ENCODE measurements at places on chromosomes 16 and 17. TPM values are rescaled to one million over a fixed set of nuclear protein-coding genes. Genes with fewer than 3 reads are reported as not detected.

ACAP1 gene
- total RNA-seq, result 0.89 TPM

TSNAXIP1 gene
- 0.34 TPM for total RNA-seq

PLD6 gene
- 3.2 TPM for total RNA-seq

TTYH2 gene
- total RNA-seq, result 19.2 TPM

PLEKHH3 gene
- 28.7 TPM for total RNA-seq

IFI35 gene
- 23.9 TPM for total RNA-seq

EVPL gene
- total RNA-seq, result 27.1 TPM

ORC6 gene
- 1.8 TPM for total RNA-seq

SRCIN1 gene
- total RNA-seq, result 0.89 TPM

GRCh38 chr16:85094812-85095211 is 17.5 kb downstream of the CIBAR2 start:
- H3K4me1 ChIP-seq, result peaks cover 14% of the 10 kb centered on the region
- H3K36me3 ChIP-seq, result no peaks in the 10 kb centered on the region
- H3K27ac ChIP-seq, result no peak overlapping the region
- H3K27me3 ChIP-seq, result no peaks in the 10 kb centered on the region
- no peak for DNase-seq
- no peak overlapping the region for H3K4me3 ChIP-seq

GRCh38 chr16:83830769-83831455 is 23.1 kb downstream of the HSBP1 start:
- no peak overlapping the region for H3K4me3 ChIP-seq
- no peaks in the 10 kb centered on the region for H3K27me3 ChIP-seq
- DNase-seq, result no peak
- H3K27ac ChIP-seq, result no peak overlapping the region

GRCh38 chr16:4390266-4391260 is 18.9 kb downstream of the VASN start:
- H3K27ac ChIP-seq, result no peak overlapping the region
- no peaks in the 10 kb centered on the region for H3K27me3 ChIP-seq
- no peak overlapping the region for H3K4me3 ChIP-seq
- peaks cover 31% of the 10 kb centered on the region for H3K4me1 ChIP-seq
- H3K36me3 ChIP-seq, result no peaks in the 10 kb centered on the region

- no peak overlapping the region for H3K27ac ChIP-seq
- DNase-seq, result no peak
- H3K27me3 ChIP-seq, result no peaks in the 10 kb centered on the region
- no peaks in the 10 kb centered on the region for H3K36me3 ChIP-seq
Measured at GRCh38 chr16:11624636-11625607, 38.2 kb upstream of the LITAF start.

DNA sequence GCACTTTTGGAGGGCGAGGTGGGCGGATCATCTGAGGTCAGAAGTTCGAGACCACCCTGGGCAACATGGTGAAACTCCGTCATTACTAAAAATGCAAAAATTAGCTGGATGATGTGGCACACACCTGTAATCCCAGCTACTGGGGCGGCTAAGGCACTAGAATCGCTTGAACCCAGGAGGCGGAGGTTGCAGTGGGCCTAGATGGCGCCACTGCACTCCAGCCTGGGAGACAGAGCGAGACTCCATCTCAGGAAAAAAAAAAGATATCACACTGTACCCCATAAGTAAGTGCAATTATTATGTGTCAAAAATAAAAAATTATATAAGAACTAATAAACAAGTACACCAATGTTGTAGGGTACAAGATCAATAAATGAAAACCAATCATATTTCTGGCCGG is 200.0 kb downstream of the CDRT15L2 start:
- H3K27ac ChIP-seq, result no peak overlapping the region
- H3K4me1 ChIP-seq, result peaks cover 5% of the 10 kb centered on the region
- H3K4me3 ChIP-seq, result no peak overlapping the region
- no peaks in the 10 kb centered on the region for H3K27me3 ChIP-seq

DNA sequence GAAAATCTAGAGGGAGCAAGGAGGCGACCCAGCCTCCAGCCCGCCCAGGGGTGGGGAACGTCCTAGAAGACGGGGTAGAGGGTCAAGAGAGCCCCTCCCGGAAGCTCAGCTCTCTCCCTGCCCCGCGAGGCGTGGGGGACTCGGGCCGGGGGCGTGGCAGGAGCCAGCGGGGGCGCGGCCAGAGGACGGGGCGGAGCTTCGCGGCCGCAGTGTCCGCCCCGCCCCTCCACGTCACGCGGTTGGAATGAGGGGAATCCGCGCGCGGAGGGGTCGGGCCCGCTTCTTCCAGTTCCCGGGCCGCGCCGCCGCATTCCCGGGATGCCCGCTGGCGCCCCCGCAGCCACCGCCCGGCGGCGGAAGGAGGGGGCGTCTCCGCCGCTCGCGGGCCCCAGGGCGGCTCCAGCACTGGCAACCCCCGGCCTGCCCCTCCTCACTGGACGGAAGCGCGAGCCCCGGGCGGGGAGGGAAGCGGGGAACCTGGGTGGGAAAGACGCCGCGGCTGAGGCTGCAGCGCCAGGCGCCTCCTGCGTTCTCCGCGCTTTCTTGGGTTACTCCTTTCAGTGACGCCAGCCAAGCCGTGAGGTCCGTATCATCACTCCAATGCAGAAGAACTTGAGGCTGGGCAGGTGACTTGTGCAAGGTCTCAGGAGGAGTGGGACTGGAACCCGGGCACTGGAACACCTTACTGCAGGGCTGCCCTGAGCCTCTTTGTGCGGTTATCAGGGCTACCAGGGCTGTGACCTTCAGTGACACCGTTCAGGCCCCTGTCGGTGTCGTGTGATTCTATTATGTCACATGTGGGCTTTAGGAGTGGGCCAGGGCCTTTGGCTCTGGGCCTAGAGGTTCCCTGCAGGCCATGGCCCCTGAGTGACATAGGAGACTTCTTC is 4.3 kb downstream of the MYO1C start:
- H3K27me3 ChIP-seq, result no peaks in the 10 kb centered on the region
- peaks cover 46% of the 10 kb centered on the region for H3K4me1 ChIP-seq
- peaks cover 3% of the 10 kb centered on the region for H3K36me3 ChIP-seq
- peak; percentile 87 for DNase-seq
- H3K4me3 ChIP-seq, result peak overlapping the region; percentile 33

DNA sequence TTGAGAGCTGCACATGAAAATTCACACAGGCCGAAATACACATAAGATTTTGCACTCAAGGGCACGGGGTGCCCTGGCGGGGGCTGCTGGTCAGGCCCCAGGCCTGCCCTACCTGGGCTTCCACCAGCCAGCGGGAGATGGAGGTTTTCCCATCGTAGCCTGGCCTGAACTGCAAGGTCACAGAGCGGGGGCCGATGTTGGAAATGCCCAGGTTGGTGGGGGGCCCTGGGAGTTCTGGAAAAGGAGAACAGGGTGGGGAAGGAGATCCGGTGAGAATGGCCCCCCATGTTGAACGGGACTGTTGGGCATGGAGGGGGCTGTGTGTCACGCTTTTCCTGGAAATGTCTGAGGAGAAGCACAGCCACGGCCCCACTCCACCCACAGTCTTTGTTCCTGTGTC is 87.3 kb upstream of the CDC42EP4 start:
- no peak overlapping the region for H3K4me3 ChIP-seq
- no peak overlapping the region for H3K27ac ChIP-seq
- no peaks in the 10 kb centered on the region for H3K4me1 ChIP-seq
- DNase-seq, result no peak
- H3K36me3 ChIP-seq, result no peaks in the 10 kb centered on the region
- H3K27me3 ChIP-seq, result no peaks in the 10 kb centered on the region

DNA sequence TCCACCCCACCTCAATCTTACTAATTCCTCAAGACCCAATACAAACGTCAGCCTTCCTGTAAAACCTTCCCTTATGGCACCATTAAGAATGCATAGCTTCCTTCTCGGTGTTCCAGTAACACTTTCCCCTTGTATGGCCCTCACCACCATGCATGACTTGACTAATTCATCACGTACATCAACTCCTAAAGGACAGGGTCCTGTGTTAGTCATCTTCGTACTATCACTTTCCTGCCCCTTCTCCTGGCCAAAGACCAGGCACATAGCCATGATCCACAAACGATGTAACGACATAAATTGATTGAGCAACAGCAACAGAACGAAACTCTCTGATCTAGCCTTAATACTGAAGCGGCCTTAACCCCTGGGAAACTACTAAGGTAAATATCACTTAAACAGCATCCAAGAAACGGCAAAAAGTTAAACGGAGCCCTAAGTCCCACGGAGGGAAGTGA is 612 bp downstream of the PSMD12 start:
- no peak for DNase-seq
- peak overlapping the region; percentile 85 for H3K27ac ChIP-seq
- H3K4me3 ChIP-seq, result peak overlapping the region; percentile 77
- no peaks in the 10 kb centered on the region for H3K27me3 ChIP-seq

GRCh38 chr16:67212766-67213165 is 13.8 kb downstream of the ELMO3 start:
- H3K27me3 ChIP-seq, result no peaks in the 10 kb centered on the region
- no peak for DNase-seq
- H3K36me3 ChIP-seq, result no peaks in the 10 kb centered on the region
- H3K4me3 ChIP-seq, result no peak overlapping the region
- no peaks in the 10 kb centered on the region for H3K4me1 ChIP-seq

DNA sequence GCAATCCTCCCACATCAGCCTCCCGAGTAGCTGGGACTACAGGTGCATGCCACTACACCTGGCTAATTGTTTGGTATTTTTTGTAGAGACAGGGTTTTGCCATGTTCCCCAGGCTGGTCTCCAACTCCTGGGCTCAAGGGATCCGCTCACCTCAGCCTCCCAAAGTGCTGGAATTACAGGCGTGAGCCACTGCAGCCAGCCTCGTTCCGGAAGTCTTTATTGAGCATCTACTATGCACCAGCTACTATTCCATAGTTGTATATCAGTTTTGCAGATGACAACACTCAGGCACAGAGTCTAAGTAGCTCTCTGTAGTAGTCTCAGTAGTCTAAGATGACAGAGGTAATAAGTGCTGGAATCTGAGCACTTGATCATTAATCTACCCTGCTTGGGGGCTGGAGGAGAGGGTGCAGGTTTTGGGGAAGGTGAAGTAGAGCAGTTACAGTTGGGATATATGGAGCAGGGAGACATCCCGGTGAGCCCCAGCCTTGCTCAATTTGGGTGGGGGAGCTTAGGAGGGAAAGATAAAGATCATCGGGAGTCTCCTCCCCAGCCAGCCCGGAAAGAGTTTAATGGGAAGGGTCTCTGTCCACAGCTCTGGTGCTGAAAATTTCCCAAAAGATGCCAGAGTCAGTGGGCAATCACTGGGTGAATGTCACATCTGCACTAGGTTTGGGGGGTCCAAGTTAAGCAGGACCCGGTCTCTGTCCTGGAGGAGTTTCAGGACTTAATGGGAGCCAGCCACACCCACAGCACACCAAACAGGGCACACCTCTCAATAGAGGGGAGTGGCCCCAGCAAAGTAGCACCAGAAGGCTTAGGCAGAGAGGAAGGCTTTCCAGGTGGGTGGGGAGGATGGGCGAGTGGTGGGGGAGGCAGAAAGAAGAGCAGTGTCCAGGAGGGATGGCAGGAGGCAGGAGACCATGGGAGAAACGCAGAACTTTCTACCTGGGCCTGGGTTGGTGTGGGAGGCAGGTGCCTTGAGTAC is 1.7 kb downstream of the OTOP3 start:
- no peak overlapping the region for H3K4me3 ChIP-seq
- H3K27ac ChIP-seq, result no peak overlapping the region
- no peak for DNase-seq
- no peaks in the 10 kb centered on the region for H3K36me3 ChIP-seq

GRCh38 chr16:84780544-84781376 is 39.0 kb upstream of the CRISPLD2 start:
- no peak for DNase-seq
- H3K36me3 ChIP-seq, result peaks cover 7% of the 10 kb centered on the region
- peaks cover 7% of the 10 kb centered on the region for H3K4me1 ChIP-seq

DNA sequence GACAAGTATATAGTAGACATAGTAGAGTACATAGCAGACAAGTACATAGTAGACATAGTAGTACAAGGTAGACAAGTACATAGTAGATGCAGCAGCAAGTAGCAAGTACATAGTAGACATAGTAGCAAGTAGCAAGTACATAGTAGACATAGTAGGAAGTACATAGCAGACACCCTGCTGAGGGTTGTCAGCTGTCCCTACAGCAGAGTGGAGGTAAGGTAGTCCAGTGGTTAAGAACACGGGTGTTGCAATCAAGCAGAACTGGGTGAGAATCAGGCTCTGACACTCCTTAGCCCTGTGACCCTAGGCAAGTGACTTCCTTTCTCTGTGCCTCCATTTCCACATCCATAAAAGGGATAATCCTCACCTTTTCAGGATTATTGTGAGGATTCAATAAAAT is 94.7 kb downstream of the NOG start:
- H3K4me1 ChIP-seq, result peaks cover 16% of the 10 kb centered on the region
- no peak overlapping the region for H3K4me3 ChIP-seq
- H3K27me3 ChIP-seq, result no peaks in the 10 kb centered on the region

DNA sequence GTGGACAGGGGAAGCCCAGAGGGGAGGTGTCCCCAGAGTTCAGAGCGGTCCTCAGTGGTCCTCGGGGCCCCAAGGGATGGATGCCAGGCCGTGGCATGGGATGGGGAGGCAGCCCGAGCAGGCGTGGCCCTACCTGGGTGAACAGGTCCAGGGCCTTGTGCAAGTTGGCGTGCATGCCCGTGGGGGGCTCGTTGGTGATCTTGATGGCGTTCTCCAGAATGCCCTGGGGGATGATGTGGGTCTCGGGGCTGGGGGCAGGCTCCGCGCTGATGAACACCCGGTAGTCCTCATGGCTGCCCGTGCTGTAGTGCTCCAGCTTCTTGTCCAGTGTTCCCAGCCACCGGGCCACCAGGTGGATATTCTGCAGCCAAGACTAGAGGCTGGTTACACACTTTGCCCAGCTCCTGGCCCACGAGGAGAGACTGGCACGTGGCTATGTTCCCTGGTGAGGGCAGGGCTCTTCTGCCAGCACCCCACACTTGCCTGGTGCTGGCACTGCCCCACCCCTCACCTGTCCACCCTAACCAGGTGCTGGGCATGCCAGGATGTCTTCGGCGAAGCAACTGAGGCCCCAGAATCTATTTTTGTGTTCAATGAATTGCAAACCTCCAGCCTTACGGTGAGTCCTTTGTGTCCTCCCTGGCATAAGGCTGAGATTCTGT is 59.2 kb downstream of the PGS1 start:
- no peak overlapping the region for H3K4me3 ChIP-seq
- no peak for DNase-seq
- H3K27me3 ChIP-seq, result no peaks in the 10 kb centered on the region
- H3K27ac ChIP-seq, result no peak overlapping the region
- H3K4me1 ChIP-seq, result peaks cover 2% of the 10 kb centered on the region

GRCh38 chr17:60659156-60659555 is 18.5 kb upstream of the BCAS3 start:
- H3K4me1 ChIP-seq, result no peaks in the 10 kb centered on the region
- no peak overlapping the region for H3K27ac ChIP-seq
- peaks cover 5% of the 10 kb centered on the region for H3K36me3 ChIP-seq
- H3K4me3 ChIP-seq, result no peak overlapping the region
- no peaks in the 10 kb centered on the region for H3K27me3 ChIP-seq

GRCh38 chr16:5415123-5415522 is 317.5 kb upstream of the EEF2KMT start:
- H3K27me3 ChIP-seq, result no peaks in the 10 kb centered on the region
- H3K4me1 ChIP-seq, result no peaks in the 10 kb centered on the region

GRCh38 chr16:21026846-21027245 is 123.8 kb downstream of the DNAH3 start:
- no peaks in the 10 kb centered on the region for H3K36me3 ChIP-seq
- H3K4me1 ChIP-seq, result no peaks in the 10 kb centered on the region
- H3K4me3 ChIP-seq, result no peak overlapping the region

- H3K4me3 ChIP-seq, result no peak overlapping the region
- H3K27ac ChIP-seq, result no peak overlapping the region
- peaks cover 32% of the 10 kb centered on the region for H3K4me1 ChIP-seq
- no peaks in the 10 kb centered on the region for H3K27me3 ChIP-seq
- no peak for DNase-seq
Measured at GRCh38 chr17:36547776-36548175, 3.1 kb downstream of the GGNBP2 start.

Data from thyroid gland (tissue), 4 donors.